Activated effector memory CD4-positive, alpha-beta T cell treated with anti-CD3 and anti-CD28 coated beads, Interleukin-2, amount 50 U/mL, for 16 hours (primary cell): ENCODE measurements at places on chromosomes 1 and 21.

DNA sequence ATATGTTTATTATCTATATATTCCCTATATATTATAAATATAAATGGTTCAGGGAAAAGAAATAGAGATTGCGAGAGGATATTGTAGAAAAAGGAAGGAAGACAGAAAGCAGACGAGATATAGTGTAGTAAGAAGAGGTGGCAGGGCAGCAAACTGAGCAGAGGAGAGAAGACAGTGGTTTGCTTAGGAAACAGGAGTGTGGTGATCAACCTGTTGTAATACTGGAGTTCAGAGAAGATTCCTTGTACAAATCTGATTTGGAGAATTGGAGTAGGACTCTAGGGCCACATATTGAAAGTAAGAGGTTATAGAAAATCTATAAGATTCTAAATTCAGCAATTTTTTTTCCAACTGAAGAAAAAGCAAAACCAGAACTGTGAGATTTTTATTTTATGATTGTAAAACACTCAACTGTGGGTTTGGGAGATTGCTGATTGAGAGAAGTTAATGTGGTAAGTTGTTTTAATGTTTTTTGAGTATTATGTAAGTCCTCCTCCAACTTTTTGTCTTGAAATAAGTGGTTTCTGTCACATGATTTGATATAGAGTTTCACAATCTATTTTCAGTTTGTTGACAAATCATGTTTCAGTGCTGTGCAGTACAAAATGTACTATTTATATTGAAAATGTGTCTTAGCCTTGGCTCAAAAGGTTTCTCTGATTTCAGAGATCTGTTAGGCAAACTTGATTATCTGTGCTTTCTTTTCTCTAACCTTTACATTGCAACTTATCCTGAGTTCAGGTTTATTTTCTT, 9.6 kb upstream of the AMY2B start:
- no peak for DNase-seq

- no peak for DNase-seq
Observed at GRCh38 chr1:121516234-121516967, 331.6 kb downstream of the SRGAP2C start.

GRCh38 chr1:42085596-42085995, 67.6 kb upstream of the GUCA2B start:
- no peak for DNase-seq

- no peak for DNase-seq
Observed at GRCh38 chr1:216090556-216090955, 332.7 kb downstream of the USH2A start.

DNA sequence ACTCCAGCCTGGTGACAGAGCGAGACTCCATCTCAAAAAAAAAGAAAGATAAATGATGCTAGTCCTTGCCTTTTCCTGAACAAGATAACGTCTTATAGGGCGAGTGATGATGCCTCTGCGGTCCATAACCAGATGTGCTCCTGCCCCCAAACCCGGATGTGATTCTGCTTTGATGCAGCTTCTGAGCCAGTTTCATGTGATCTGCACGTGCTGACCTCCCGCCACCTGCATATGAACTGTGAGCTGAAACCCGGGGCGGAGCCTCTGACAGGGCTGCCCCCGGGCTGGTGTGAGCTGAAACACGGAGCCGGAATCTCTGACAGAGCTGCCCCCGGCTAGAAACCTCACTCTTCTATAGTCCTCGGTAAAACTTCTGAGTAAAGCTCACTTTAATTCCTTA, 1.3 kb downstream of the KRTAP12-4 start:
- DNase-seq = peak; percentile 48

DNA sequence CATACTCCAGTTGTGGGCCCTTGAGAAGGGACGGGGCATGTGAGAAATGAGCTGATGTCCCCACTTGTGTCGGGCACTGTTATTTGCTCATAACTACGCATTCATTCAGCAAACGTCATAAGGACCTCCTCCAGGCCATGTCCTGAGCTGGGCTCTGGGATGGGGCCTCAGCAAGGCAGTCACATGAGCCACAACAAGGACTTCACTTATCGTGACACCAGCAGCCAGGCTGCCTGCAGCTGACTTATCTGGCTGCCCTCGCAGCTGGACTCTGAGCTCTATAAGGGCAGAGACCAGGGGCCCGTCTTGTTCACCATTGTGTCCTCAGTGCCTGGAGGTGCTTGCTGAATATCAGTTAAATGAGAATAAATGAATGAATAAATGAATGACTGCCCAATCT, 37.5 kb upstream of the GRIK3 start:
- no peak for DNase-seq

GRCh38 chr1:92585831-92586230, 99.1 kb upstream of the GFI1 start:
- DNase-seq = no peak

GRCh38 chr1:37437087-37437486, 37.3 kb upstream of the ZC3H12A start:
- DNase-seq = no peak

GRCh38 chr1:159289060-159289459, 13.1 kb upstream of the FCER1A start:
- DNase-seq = no peak

DNA sequence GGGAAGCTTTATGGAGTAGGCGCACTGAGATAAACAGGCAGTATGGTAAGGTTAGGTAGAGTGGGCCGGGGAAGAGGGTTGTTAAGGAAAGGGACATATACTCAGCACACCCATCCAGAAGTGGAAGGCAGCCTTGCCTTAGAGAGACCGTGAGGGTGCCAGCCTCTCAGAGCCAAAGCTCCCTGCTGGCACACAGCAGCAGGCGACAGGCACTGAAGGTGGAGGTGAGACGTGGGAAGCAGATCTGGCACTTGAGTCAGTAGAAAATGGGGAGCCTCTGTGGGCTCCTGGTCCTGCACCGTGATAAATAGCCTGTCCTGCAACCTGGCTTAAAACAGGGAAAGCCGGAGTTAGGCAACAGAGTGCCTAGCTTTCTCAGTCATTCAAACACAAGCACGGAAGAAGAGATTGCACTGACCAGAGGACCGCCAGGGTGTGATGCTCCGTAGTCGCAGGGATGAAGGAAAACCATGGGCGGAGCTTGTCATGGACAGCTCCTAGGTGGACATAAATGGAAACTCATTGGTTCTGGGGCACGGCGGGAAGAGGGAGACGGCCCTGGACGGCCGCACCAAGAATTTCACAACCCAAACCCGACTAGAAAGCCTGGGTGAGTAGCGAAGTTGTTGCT, 15.5 kb downstream of the KCNK1 start:
- DNase-seq = no peak

- no peak for DNase-seq
Observed at GRCh38 chr1:148264374-148265276, 112.5 kb upstream of the NBPF11 start.

DNA sequence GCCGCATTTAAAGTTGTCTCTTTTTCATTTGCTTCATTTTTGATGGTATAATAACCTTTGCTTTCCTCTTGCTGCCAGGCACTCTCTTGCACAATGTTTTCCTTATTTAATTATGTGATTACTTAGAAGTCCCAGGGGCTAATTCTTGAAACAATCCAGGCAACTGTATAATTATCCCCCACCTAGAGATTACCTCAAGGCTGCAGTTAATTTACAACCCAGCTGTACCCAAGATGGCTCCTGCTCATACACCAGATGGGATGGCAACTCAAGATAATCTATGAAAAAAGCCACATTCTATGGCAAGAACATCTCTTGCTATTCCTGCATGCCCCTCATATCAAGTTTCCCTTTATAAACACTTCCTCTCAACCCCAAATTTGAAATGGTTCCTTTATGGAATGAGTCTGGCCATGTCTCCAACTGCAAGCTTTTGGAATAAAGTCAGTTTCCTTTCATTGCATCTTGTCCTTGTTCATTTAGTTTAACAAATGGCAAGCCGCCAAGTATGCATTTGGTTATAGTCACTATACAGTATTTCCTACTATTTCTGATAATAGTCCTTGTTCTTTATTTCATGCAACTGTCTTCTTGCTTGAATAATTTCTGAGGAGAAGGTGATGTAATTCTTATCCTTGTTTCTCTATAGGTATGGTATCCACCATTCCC, 1042.6 kb downstream of the PLA2G4A start:
- DNase-seq = no peak

DNA sequence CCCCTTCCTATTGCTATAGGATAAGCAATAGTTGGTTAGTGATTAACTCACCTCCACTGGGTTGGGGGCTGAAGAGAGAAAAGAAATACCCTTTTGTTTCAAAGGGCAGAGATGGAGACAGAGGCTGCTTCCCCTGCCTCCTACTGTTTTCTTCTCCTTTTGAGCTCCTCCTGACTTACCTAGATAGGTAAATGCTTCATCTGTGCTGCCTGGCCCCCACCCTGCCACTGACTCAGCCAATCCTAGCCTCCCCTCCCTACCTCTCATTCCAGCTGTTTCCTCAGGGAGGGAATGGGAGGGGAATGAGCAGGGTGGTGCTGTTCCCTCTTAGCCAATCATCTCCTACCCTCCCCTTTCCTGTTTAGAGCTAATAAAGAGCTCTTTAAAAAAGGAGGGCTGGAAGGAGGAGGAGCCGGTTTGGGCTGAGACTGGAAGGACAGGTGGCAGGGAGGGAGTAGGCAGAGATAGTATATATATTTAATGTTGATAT, at the start of gene C1orf116:
Gene C1orf116 (minus strand): TSS at position 229 of the 490 bp plus-strand sequence. CDS start 5,158 bp downstream, outside the sequence.
- no peak for DNase-seq

- no peak for DNase-seq
Observed at GRCh38 chr1:36464605-36465393, 615 bp upstream of the MRPS15 start.

DNA sequence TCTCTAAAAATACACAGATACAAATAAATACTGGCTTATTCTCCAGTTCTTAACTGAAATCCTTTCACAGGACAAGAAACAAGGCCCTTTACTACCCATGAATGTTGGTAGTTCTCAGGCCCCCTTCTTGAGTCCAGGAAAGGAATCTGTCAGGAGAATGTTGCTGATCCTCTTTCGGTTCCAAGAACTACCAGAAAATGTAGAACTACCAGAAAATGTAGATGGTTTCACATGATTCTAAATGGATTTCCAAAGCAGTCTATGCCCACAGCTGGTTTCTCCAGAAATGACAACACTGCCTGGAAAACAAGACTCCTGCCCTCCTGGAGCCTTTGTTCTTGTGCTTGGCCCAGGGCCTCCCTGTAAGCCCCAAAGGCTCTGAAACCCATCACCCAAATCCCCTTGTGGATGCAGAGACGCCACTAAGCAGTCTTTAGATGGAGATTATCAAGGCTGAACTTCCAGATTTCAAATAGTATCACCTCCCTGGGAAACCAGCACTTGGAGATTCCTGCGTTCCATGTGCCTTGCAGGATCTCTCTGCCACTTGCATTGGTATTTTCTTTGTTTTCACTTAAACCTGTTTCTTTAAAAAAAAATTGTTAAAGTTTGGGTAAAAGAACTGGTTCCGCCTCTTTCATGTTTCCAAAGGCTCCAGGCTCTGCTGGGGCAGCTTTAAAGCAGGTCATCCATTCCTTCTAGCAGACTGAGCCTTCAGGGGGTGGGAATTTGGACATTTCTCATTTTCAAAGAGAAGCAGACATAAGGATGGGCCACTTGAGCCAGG, 53.4 kb downstream of the MAN1C1 start:
- peak; percentile 19 for DNase-seq

DNA sequence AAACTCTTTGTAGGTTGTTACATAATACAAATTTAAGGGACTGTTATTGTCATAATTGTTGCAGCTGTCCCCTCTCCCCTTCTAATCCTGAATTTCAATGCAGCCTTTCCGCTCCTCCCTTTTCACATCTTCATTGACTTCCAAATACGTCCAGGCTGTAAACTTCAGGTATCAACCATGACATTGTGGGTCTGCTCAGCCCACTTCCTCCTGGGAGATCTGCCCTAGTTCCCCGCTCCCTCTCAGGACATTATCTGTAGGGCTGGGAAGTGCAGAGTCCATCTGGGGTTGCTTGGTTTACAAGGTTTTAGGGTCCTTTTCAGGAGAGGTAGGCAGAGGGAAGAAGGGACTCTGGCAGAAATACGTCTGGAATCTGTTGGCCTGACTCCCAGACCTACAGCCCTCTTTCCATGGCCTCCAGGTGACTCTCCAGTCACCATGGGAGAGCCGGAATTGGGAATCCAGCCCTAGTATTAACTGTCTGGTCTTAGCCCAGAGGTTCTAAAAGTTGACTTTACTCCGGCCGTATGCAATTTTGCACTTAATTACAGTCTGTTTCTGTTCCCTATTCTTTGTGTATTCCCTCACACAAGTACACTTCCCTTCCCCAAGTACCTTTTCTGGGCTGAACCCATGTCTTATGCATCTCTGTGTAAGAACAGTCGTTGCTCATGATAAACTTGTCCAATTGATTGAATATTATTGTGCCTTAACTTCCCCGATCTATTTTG, 4.7 kb upstream of the DENND2D start:
- DNase-seq = no peak

DNA sequence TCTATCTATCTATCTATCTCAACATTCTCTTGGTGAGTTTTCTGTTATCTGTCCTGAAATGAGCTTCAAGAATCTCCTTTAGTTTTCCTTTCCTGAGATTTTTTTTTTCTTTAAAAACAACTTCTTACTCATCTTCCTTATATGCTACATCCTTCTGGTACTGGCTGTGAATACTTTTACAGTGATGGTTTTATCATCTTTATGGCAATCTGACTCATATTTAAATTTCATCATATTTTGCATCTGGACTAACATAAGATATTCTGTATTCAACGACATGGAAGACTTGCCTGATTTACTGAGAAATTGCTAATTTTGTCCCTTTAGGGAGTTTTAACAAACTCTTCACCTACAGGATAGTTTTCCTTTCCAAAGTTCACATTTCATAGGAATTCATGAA, 33.0 kb downstream of the PDE4B start:
- DNase-seq = no peak

DNA sequence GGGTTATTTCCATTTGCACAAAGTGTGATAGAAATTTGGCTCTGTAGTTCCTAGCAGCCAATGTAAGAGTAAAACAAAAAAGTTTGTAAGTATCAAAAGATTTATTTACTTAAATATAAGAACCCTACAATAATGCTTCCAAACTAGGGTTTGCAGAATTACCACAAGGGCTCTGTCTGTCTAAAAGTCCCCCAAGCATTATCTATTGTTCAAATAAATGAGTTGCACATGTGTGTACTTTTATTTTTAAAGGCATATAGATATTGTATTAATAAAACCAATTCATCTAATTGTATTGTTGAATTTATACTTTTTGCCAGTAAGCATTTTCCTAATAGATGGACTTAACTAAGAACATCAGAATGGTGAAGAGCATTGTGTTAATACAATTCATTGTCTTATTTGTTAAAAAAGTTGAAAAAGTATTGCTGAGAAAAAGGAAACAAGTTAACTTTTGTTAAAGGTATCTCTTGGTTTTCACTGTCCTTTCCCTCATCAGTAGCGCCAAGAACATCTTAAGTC, 863 bp upstream of the PTPRC start:
- DNase-seq = no peak

- no peak for DNase-seq
Observed at GRCh38 chr1:89761901-89762300, 58.9 kb upstream of the LRRC8D start.

GRCh38 chr1:14184454-14184853, 414.0 kb upstream of the KAZN start:
- no peak for DNase-seq
